ENCODE measurements at places on chromosomes 11 and 22. TPM values are rescaled to one million over a fixed set of nuclear protein-coding genes. Genes with fewer than 3 reads are reported as not detected.

Gene SLC22A9
- total RNA-seq = not detected

Gene FAM180B
- total RNA-seq = not detected

Gene SELENOM
- 71.9 TPM for total RNA-seq

Gene OR51E2
- not detected for total RNA-seq

Gene OR52E8
- total RNA-seq = not detected

Gene CTSD
- 496 TPM for total RNA-seq

Gene LYVE1
- total RNA-seq = 0.20 TPM

Gene F2
- 2.2 TPM for total RNA-seq

Gene CCDC82
- 17.6 TPM for total RNA-seq

Gene MUC6
- total RNA-seq = 0.01 TPM

Measured in A549 treated with Mapracorat at 1 μM for 4 hours (cell line).